ENCODE measurements at places on chromosomes 7 and 10. TPM values are rescaled to one million over a fixed set of nuclear protein-coding genes. Genes with fewer than 3 reads are reported as not detected.

UPK3BL2 gene
- total RNA-seq: 0.36 TPM

MMD2 gene
- not detected for total RNA-seq

UCMA gene
- total RNA-seq: not detected

HTR5A gene
- not detected for total RNA-seq

FKBP6 gene
- total RNA-seq: not detected

CFAP70 gene
- 1.2 TPM for total RNA-seq

SPDYE5 gene
- total RNA-seq: not detected

PON1 gene
- total RNA-seq: not detected

LIPK gene
- total RNA-seq: not detected

COL13A1 gene
- 1.8 TPM for total RNA-seq

CALN1 gene
- total RNA-seq: not detected

DGKB gene
- total RNA-seq: 0.88 TPM

ARHGEF35 gene
- 3.6 TPM for total RNA-seq

PVRIG gene
- total RNA-seq: not detected

CBLL1 gene
- total RNA-seq: 32.7 TPM

HOXA9 gene
- 19.5 TPM for total RNA-seq

AGR2 gene
- not detected for total RNA-seq

MSS51 gene
- total RNA-seq: 2.4 TPM

ERVW-1 gene
- not detected for total RNA-seq

GALNT17 gene
- total RNA-seq: 0.36 TPM

EEF1AKMT2 gene
- total RNA-seq: 20.3 TPM

SEMA3D gene
- 0.72 TPM for total RNA-seq

MCM10 gene
- 2.4 TPM for total RNA-seq

TLX1 gene
- not detected for total RNA-seq

BTBD16 gene
- not detected for total RNA-seq

GJC3 gene
- not detected for total RNA-seq

TAS2R41 gene
- not detected for total RNA-seq

CRYGN gene
- total RNA-seq: 0.59 TPM

BAIAP2L1 gene
- 10.5 TPM for total RNA-seq

AKR1C8 gene
- not detected for total RNA-seq

CACNB2 gene
- under 0.01 TPM for total RNA-seq

HKDC1 gene
- 2.9 TPM for total RNA-seq

POLR3A gene
- total RNA-seq: 16.2 TPM

FOXP2 gene
- 3.8 TPM for total RNA-seq

IGF2BP3 gene
- total RNA-seq: 2.7 TPM

STMP1 gene
- total RNA-seq: 18.8 TPM

CPA4 gene
- total RNA-seq: 28.2 TPM

A1CF gene
- not detected for total RNA-seq

ADARB2 gene
- total RNA-seq: not detected

ADAM22 gene
- total RNA-seq: 0.36 TPM

ASIC3 gene
- total RNA-seq: 0.29 TPM

ANKRD26 gene
- total RNA-seq: 15.6 TPM

SEMA3C gene
- total RNA-seq: 421 TPM

OR2A12 gene
- total RNA-seq: not detected

CREB5 gene
- total RNA-seq: 5.0 TPM

PAPSS2 gene
- 81.8 TPM for total RNA-seq

PRXL2A gene
- 5.1 TPM for total RNA-seq

NPTX2 gene
- total RNA-seq: 2.4 TPM

TRIM50 gene
- total RNA-seq: not detected

All from osteoblast (primary cell).